ENCODE measurements at places on chromosomes 3 and 15. TPM values are rescaled to one million over a fixed set of nuclear protein-coding genes. Genes with fewer than 3 reads are reported as not detected.
A peak's percentile ranks its signal among the peaks of the same experiment; 100 is the strongest.

DNA sequence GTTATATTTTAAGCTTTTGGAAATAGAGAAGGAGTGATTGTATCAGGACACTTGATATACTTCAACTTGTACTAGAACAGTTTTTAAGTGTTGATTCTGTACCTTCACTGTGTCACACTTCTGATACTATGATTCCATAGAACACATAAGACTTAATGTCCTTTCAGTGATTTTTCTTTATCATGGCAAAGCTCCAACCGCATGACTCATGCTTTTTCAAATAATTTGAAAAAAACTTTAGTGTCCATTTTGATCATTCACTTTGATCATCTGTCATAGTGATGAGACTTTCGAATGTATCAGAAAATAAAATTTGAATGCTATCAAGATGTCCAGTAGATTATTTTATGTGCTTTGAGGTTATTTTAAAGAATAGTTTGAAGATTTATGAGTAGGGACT lies 32.0 kb downstream of the AP4E1 start:
- DNase-seq: peak; percentile 30

DNA sequence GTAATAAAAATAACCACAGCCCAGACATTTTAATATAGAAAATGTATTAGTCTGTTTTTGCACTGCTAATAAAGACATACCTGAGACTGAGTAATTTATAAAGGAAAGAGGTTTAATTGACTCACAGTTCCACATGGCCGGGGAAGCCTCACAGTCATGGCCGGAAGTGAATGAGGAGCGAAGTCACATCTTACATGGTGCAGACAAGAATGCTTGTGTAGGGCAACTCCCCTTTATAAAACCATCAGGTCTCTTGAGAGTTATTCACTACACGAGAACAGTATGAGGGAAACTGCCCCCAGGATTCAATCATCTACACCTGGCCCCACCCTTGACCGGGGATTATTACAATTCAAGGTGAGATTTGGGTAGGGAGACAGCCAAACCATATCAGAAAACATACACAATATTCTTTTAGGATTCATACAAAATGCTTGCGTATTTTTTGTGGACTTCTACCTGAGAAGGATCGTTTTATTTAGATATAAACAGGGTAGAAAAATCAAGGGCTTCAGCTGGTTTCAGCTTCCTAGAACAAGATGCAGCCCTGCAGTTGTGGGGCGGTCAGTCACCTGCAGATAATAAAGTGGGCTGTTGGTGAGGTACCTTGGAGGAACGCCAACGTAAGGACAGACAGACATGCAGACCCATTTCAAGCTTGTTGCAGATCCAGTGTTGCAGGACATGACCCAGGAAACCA lies 101.9 kb downstream of the TNIK start:
- peak; percentile 43 for DNase-seq

The RTP4 gene
- 2.0 TPM for total RNA-seq

The TBC1D23 gene
- total RNA-seq: 84.0 TPM

Measured in Daoy (cell line).